ENCODE measurements at places on chromosomes 11 and 22. TPM values are rescaled to one million over a fixed set of nuclear protein-coding genes. Genes with fewer than 3 reads are reported as not detected.

GRCh38 chr22:40529821-40530220 is 106.7 kb downstream of the MRTFA start:
- no peaks in the 10 kb centered on the region for H3K27me3 ChIP-seq
- no peak for DNase-seq
- no peak overlapping the region for H3K4me3 ChIP-seq
- no peaks in the 10 kb centered on the region for H3K36me3 ChIP-seq
- H3K27ac ChIP-seq: peak overlapping the region; percentile 36
- peaks cover 40% of the 10 kb centered on the region for H3K4me1 ChIP-seq

HPX gene
- 0.54 TPM for total RNA-seq

BACE1 gene
- 67.3 TPM for total RNA-seq

- no peak overlapping the region for H3K4me3 ChIP-seq
- H3K27ac ChIP-seq: no peak overlapping the region
- H3K27me3 ChIP-seq: no peaks in the 10 kb centered on the region
Measured at GRCh38 chr11:2093575-2094353, 45.4 kb downstream of the IGF2 start.

- no peak overlapping the region for H3K4me3 ChIP-seq
- no peak for DNase-seq
- no peaks in the 10 kb centered on the region for H3K4me1 ChIP-seq
- H3K27me3 ChIP-seq: no peaks in the 10 kb centered on the region
- H3K27ac ChIP-seq: no peak overlapping the region
Measured at GRCh38 chr11:5038341-5038740, 8.0 kb upstream of the OR52J3 start.

- no peaks in the 10 kb centered on the region for H3K27me3 ChIP-seq
- H3K36me3 ChIP-seq: no peaks in the 10 kb centered on the region
- H3K4me1 ChIP-seq: no peaks in the 10 kb centered on the region
- H3K27ac ChIP-seq: no peak overlapping the region
- no peak overlapping the region for H3K4me3 ChIP-seq
Measured at GRCh38 chr11:46903846-46904245, 14.5 kb downstream of the LRP4 start.

Data from thoracic aorta (tissue), 2 donors.